ENCODE measurements at places on chromosomes 11 and 22. TPM values are rescaled to one million over a fixed set of nuclear protein-coding genes. Genes with fewer than 3 reads are reported as not detected.

DNA sequence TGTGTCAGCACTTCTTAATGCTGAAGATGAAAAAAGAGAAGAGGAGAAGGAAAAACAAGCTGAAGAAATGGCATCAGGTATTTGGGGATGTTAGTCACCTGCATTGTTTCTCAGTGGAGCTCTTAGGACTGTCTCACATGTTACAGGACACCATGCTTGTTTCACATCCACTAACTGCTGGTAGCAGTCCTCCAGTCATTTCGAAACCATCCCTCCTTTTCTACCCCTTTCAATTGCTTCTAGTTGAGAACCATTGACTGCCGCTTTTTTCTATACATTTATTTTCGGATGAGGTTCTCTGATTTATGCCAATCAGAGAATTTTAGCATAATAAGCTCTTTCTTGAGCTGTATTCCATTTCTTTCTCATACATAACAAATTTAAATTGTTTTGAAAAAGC, 21.5 kb downstream of the BIRC2 start:
- DNase-seq, result no peak

DNA sequence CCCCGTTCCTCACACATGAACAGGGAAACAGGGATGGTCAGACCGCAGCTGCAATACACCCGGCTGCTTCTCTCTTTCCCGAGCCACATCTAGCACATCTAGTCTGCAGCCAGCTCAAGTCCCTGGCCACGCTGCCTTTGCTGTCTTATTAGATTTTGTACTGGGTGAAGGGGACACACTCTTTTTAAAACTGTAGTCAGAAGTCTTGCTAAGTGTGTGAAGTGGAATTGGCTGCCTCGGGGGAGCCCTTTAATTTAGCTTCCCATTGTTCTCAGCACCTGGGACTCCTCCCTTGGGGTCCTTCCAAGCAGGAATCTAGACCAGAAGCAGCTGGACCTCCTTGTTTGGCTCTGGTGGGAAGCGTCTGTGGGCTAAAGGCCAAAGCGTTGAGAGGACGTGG, 420.0 kb downstream of the CTTN start:
- no peak for DNase-seq

- DNase-seq, result no peak
Measured at GRCh38 chr11:34212566-34212965, 107.1 kb downstream of the NAT10 start.

GRCh38 chr11:2523821-2524391, 79.1 kb downstream of the KCNQ1 start:
- DNase-seq, result no peak

GRCh38 chr11:2318707-2319106, 16.9 kb downstream of the TSPAN32 start:
- no peak for DNase-seq

DNA sequence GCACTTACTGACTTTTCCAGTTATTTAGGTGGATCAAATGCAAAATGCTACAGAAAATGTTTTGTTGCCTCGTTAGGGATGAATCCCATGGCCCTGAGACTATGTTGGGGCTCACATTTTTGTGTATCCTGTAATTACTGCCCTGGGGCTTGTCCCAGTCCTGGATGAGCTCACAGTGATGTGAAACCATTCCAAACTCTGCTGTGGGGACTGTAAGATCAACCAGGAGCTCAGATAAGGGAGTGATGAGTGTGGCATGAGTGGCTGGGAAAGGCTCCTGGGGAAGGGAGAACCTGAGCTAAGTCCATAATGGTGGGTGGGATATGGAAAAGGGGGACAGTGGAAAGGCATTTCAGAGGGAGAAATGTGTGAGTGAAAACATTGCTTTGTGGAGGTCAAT, 54.0 kb downstream of the SLC5A1 start:
- no peak for DNase-seq

DNA sequence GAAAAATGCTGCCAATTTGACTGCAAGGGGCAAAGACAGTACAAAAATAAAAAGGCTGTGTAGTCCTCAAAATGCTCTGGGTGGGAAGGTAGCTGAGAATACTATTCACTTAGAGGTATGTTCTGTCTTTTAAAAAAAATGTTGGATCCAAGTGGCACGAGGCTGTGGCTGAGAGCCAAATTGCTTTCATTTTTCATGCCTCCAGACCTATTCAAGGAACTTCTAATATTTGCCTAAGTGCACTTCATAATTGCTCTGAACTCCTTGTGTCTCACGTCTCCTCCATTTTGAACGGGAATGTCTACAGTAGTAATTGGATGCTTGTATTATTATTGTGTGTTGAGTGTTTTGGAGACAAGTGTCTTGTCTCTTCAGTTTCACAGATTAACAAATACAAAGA, 19.1 kb upstream of the SLC22A25 start:
- DNase-seq, result no peak

Gene APOC3
- total RNA-seq, result not detected

DNA sequence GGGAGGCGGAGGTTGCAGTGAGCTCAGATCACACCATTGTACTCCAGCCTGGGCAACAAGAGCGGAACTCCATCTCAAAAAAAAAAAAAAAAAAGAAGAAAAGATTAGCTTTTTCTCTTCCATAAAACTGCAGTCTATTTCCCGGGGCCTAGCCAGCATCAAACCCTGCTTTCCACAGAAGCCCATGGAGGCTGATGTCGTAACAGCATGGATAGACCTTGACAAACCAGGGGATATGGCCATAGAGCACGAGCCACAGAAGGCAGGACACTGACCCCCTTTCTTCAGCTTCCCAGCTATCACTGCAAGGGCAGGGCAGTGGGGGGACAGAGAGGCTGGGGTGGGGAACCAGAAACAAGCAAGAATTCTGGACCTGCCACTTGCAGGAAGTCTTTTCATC, 21.5 kb downstream of the HPS4 start:
- DNase-seq, result no peak

- DNase-seq, result no peak
Measured at GRCh38 chr22:21797444-21798221, 62.0 kb upstream of the YPEL1 start.

GRCh38 chr22:37922191-37922590, 16.1 kb downstream of the MICALL1 start:
- DNase-seq, result no peak

- DNase-seq, result peak; percentile 16
Measured at GRCh38 chr22:17120711-17121232, 388 bp downstream of the TMEM121B start.

GRCh38 chr22:37138849-37139561, 10.7 kb downstream of the IL2RB start:
- no peak for DNase-seq

All from MG63 (cell line).